ENCODE measurements at places on chromosomes 7 and 10.

DNA sequence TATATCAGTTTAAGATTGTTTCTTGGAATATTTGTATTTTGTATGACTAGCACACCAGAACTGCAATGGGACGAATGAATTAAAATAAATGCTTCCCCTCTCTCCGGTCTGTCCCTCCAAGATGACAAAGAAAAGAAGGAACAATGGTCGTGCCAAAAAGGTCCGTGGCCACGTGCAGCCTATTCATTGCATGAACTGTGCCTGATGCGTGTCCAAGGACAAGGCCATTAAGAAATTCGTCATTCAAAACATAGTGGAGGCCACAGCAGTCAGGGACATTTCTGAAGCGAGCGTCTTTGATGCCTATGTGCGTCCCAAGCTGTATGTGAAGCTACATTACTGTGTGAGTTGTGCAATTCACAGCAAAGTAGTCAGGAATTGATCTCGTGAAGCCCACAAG lies 17.2 kb upstream of the PAPSS2 start:
- DNase-seq: no peak

DNA sequence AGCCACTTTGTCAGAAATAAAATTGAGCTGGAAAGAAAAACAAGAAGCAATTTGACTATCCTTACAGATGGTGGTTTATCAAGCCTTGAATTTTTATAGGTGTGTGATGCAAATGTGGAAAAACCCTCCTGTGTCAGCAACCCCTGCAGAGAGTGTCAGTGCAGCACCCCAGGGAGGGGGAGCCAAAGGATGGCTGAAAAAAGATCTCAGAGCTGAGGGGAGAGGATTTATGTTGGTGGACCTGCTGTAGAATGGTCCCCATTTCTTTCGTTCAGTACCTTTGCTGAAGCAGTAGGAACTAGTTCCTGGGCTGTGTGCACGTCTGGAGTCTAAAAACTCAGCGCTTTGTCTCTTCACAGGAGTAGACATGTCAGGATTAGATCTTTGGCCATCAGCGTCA lies 239.0 kb downstream of the PHTF2 start:
- DNase-seq: no peak

- DNase-seq: no peak
Measured at GRCh38 chr10:78314651-78315050, 281.0 kb downstream of the RPS24 start.

GRCh38 chr10:69317626-69318105 lies 39.4 kb downstream of the HK1 start:
- DNase-seq: no peak

GRCh38 chr10:77571490-77571889 lies 66.1 kb downstream of the KCNMA1 start:
- DNase-seq: no peak

DNA sequence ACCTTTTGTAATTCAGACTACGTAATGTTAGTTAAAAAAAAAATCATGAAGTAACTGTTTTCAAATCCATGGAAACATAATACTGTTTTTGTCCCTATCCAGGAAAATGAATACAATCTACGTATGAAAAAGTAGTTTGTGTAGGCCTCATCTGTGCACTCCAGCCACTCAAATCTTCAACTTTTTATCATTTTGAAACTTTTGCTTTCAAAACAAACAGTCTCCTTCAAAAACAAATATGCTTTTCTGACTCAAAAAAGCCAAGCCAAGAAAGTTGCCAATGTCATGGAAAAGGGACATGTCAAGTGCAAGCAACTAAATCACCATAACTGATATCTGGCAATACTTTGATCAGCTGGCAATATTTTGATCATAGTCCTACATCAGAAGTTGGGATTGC lies 13.1 kb downstream of the THNSL1 start:
- no peak for DNase-seq

GRCh38 chr7:25353732-25354131 lies 125.4 kb upstream of the NPVF start:
- DNase-seq: no peak

DNA sequence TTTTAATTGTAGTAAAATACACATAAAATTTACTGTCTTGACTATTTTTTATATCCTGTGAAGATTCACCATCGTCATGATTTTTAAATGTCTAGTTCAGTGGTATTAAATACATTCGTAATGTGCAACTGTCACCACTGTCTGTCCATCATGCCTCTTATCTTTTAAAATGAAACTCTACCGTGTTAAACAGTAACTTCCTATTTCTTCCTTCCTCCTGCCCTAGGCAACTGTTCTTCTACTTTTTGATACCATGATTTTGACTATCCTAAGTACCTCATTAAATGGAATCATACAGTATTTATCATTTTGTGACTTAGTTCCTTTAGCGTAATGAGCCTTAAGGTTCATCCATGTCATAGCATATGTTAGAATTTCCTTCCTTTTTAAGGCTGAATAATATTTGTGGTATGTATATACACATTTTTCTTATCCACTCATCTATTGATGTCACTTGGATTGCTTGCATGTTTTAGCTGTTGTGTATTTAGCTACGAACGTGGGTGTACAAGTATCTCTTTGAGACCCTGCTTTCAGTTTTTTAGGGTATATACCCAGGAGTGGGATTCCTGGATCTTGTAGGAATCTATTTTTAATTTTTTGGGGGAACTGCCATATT lies 13.5 kb downstream of the SLK start:
- no peak for DNase-seq
